ENCODE measurements at places on chromosomes 5 and 9.
A peak's percentile ranks its signal among the peaks of the same experiment; 100 is the strongest.

- no peak for DNase-seq
Measured at GRCh38 chr5:100519075-100519474, 16.1 kb upstream of the FAM174A start.

DNA sequence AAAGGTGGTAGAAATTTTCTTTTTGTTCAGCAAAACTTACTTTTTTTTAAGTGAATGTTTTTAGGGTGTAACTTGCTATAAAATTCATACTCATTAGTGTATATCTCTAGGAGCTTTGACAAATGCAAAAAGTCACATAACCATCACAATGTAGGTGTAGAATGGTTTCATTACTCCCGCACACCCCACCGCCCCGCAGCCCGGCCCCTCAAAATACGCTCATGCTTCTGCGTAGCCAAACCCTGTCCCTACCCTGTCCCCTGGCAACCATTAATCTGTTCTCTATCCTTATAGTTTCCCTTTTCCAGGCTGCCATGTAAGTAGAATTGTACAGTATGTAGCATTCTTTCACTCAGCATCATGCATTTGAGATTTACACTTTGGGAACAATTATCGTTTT, 9.2 kb upstream of the PRLR start:
- DNase-seq, result no peak

DNA sequence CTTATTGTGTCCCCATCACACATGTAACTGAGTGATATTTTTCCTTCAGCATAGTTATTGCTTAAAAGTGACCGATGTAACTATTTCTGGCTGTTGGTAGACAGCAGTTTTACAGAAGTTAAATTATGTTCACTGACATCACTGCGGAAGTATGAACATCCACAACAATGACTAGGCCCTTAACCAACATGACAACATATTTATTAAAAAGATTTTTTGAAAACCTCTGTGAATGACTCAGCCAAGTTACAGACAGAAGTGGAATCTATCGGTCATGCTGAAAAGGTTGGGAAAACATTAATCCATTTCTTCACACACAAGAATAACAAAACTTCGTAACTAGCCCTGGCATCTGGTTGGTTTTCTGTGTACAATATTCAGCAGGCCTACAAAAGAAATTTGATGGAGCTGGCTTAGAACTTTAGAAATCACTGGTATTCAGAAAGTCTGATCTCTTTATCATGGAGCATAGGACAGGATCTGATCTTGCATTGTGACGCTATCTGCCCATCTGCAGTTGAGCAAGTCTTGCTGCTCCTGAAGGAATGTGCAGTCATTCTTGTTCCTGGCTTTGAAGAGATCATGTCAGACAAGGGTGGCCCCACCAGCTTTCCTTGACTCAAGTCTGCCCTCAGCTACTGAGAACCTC, 6.5 kb downstream of the GLIS3 start:
- DNase-seq, result no peak

GRCh38 chr9:9612270-9612669, 1000.5 kb downstream of the PTPRD start:
- peak; percentile 62 for DNase-seq

GRCh38 chr5:6995115-6995514, 281.9 kb downstream of the TENT4A start:
- no peak for DNase-seq

GRCh38 chr5:60521376-60522291, 178.3 kb downstream of the DEPDC1B start:
- no peak for DNase-seq

DNA sequence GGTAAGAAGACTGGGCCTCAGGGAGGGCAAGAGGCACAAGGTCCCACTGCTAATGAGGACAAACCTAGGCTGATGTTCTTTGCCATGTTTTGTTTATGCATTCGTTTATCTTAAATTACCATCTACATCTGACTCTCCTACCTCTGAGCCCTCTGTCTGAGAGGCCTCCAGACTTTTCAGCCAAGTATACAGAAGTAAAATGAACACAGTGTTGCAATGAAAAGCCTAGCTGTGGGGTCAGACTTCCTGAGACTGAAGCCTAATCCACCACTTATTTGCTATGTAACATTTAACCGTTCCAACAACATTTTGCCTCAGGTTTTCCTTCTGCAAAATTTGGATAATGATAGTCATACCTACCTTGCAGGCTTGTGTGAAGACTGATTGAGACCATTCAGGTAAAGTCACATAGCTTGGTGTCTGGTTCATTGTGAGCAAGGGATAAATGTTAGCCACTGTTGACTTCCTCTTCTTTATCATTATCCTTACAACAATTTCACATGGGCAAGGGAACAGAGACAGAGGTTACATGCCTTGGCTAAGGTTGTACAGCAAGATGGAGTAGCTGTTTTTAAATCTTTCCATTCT, 374.9 kb upstream of the CLINT1 start:
- DNase-seq, result no peak

DNA sequence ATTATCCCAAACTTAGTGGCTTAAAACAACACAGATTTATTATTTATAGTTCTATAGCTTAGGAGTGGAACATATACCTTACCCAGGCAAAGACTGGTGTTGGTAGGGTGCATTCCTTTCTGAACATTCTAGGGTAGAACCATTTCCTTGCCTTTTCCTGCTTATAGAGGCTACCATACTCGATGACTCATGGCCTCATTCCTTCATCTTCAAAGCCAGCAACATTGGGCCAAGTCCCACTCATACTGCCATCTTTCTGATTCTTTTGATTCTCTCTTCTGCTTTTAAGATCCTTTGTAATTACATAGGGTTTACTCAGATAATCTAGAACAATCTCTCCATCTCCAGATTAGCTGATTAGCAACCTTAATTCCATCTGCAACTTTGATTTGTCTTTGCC, 452.7 kb upstream of the KLF4 start:
- DNase-seq, result no peak

DNA sequence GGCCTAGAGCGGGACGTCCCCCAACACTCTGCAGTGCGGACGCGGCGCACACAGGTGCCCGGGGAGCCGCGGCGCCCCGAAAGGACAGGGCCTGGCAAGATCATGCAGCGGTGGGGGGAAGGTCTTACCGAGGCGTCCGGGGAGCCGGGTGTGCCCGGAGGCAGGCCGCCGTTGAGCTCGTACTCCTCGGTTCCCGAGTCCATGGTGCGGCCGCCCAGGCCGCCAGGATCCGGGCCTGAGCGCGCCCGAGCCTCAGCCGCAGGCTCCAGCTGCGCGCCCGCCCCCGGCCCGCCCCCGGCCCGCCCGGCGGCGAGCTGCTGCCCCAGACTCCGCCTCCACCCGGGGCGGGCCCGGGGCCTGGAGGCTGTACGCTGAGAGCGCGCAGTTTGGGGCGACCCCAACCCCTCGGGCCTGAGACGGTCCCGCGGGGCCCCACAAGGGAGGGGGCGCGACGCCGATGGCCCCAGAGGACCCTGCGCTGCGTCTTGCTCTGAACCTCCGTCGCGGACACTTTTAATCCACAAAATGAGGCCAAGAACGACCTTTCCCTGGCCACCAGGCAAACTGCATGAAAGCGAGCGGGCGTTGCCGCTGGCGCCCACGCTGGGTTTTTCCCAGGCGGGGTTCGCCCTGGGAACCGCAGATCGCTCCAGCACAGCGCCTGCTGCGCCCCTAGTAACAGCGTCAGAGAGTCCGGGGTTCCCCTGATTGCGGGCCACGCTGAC, at the start of gene NINJ1:
Gene NINJ1, minus strand, starts transcription at position 237 of the 725 bp plus-strand sequence. Its CDS starts 34 bp downstream, at position 203.
- no peak for DNase-seq

- no peak for DNase-seq
Measured at GRCh38 chr9:74172874-74173273, 324.3 kb upstream of the RORB start.

GRCh38 chr9:93304574-93305496, 120.9 kb downstream of the WNK2 start:
- no peak for DNase-seq

DNA sequence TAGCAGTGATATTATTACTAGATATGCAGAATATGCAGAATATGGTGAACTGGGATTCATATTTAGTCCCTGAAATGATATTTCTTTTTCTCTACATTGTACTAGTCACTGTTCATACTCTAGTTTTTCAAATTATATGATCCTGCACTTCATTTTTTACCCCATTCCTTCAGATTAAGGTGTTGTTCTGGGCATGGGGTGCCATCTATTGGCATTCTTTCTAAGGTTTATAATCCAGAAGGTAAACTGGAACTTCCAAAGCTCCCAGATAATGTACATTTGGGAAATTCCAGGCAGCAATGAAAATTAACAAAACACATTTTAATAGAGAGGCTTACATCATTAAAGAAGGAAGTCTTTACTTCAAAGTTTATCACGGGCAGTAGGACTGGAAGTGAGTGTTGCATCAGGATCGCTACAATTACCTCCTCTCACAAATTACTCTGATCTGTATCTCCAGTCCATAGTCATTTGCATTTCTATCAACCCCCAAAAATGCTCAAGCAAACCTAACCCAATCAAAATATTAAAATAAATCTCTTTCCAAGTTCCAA, 12.5 kb downstream of the RFX3 start:
- no peak for DNase-seq

DNA sequence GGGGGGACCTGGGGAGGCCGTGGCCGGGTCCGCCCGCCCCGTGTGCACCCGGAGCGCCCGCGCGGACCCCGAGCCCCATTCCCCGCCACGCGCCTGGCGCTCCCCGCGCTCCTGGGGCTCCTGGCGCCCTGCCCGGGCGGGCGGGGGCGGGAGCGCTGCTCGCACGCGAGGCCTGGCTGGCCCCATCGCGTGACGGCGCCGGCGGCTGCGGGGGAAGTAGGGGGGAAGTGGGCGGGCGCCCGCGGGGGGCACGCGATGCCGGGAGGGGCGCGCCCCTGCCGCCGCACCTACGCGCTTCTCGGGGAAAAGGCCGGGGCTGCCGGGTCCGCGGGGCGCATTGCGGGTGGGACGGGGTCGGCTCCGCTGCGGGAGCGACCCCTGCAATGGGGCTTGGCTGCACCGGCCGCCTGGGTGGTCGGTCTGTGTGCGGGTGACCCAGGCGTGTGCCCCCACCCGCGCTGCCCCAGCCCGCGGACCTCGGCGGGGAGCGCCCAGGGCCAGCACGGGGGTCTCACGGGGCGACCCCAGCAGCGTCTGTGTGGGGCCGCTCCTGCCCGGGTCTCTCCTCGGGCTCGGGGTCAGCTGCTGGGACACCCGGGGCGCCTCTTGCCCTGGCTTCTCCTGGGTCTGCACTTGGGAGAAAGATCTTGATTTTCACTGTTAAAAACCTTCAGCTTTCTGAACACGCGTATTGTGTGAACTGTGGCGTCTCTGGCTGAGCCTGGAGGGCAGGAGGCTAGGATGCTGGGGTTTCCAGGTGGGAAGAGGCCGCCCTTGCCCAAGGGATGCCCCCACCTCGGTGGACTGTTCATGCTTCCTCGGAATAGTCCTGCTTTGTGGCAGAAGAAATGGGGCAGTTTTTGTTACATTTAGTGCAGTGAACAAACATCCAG, 52.4 kb downstream of the AHRR start:
- DNase-seq, result no peak

DNA sequence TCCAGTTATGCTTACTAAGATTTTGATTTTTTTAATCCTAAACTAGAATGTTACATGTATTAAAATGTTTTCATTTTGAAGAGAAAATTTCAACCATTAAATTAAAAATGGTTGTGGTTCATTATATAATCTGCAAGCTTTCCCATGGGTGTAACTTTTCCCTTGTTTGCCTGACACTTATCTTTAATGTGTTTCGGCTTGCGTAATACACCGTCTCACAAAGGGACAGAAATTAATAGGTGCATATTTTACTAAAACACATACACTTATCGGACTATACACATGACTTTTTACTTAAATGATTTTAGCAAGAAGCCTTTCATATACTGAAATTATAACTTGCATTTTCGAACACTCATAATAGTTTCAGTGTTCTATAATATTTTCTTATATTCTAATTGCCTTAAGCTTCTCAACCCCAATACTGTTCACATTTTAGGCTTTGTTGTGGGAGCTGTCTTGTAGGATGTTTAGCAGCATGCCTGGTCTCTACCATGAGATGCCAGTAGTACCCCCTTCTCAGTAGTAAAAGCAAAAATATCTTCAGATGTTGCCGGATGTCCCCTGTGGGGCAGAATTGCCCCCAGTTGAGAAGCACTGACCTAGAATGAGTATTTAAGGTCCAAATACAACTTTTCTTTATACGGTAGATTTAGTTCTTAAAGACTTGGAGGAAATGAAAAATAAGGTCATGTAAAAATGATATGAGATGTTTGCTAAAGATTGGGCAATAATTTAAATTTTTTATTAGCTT, 28.6 kb downstream of the UGCG start:
- DNase-seq, result no peak

DNA sequence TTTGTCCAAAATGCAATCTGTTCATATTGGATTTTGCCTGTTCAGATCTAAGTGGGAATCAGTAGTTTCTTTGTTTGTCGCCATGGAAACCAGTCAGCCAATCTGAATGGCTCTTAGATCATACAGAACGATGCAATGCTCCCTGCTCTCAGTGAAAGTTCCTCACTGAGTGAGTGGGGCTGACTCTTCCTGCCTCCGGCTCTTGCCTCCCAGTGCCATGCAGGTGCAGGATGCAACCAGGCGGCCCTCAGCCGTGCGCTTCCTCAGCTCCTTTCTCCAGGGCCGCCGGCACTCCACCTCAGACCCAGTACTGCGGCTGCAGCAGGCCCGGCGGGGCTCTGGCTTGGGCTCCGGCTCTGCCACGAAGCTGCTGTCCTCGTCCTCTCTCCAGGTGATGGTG, at the start of gene PTPDC1:
Gene PTPDC1, plus strand, starts transcription at position 151 of the 400 bp plus-strand sequence. Its CDS starts 67 bp downstream, at position 218.
- no peak for DNase-seq

- DNase-seq, result no peak
Measured at GRCh38 chr9:83708515-83709158, 879 bp upstream of the UBQLN1 start.

GRCh38 chr9:123637945-123638634, 282.1 kb downstream of the CRB2 start:
- no peak for DNase-seq

DNA sequence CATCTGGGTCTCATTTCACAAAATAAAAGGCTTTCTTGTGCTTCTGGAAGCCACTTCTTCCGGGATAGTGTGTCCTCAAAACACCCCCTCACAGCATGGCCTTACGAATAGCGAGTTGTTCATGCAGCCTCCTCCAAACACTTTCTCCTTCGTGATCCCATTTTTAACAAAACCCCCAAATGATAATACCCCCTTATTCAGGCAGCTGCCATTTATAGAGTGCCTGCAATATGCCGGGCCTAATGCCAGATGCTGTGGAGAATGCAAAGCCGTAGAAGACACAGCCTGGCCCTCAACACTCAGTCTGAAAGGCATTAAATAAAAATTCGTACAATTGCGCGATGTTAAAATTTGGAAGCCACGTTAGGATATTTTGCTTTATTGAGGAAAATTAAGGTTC, 66.4 kb upstream of the SLC44A1 start:
- no peak for DNase-seq

DNA sequence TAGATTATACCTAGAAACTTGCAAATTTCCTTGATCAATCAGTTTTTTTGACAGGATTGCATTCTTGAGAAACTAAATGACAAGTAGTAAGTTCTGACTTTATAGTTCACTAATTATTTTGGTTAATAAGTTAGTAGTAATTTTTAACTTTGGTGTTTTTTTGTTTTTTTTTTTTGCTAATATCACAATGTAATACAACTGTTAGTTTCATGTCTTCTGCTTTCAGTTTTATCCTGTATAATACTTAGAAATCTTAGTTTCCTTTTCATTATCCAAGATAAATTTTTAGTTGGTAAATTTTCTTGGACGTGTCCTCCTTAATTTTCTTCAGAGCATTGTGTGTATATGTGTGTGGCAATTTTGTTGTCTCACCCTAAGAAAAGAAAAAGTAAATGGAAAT, 57.8 kb downstream of the CWC27 start:
- DNase-seq, result no peak

Data from NCI-H1417 treated with DMSO at 0.1 percent for 48 hours (cell line).